Sigmoid colon (tissue), 7 donors: ENCODE measurements at places on chromosomes 1 and 21. TPM values are rescaled to one million over a fixed set of nuclear protein-coding genes. Genes with fewer than 3 reads are reported as not detected.

DNA sequence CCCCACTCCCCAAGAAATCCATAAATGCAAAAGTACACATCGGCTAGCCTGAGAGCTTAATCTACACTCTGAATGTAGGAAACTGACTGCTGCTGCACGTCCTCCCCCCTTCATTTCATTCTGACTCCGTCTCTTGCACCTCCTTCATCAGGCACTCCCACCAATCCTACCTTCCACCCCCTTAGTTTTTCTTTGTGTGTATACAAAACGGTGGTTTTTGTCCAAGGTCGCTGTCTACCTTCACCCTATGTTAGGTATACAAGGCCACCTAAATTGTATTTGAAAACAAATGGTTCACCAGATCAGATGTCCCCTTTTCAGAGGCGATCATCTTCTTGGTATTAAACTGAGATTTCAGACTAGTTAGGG lies 1.9 kb downstream of the WDR26 start:
- no peak for DNase-seq

DNA sequence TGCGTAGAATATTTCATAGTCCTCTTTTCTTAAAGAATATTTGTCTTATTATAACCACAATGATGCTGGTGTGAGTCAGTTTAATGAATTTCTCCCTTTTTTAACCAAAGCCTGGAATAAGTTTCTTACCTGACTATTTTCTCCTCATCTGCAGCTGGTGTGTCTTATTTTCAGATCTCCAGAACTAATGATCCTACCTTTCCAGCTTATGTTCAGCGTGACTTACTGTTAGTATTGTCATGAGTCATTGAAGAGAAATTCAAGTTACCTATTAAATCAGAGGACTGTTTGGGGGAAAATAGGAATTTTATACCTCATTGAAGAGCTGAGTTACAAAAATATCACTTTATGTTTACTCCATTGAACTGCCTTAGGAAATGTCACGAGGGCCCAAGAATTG lies 482.1 kb downstream of the RWDD3 start:
- DNase-seq, result no peak

DNA sequence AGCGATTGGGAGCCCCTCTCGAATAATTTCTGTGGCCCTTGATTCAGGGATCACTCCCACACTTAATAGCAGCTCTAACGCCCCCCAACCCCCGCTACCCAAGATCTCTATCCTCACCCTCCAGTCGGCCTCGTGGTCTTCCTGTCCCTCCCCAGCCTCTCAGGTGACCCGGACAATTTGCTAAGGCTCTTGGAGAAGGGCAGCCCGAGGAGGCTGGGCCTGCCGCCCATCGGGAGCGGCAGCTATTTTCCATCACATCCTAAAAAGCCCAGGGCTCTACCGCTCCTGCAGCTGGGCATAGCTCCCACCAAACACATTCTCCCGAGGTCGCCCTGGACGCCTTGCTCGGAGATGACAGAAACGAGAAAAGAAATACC lies 12.0 kb upstream of the PHLDA3 start:
- no peak for DNase-seq

DNA sequence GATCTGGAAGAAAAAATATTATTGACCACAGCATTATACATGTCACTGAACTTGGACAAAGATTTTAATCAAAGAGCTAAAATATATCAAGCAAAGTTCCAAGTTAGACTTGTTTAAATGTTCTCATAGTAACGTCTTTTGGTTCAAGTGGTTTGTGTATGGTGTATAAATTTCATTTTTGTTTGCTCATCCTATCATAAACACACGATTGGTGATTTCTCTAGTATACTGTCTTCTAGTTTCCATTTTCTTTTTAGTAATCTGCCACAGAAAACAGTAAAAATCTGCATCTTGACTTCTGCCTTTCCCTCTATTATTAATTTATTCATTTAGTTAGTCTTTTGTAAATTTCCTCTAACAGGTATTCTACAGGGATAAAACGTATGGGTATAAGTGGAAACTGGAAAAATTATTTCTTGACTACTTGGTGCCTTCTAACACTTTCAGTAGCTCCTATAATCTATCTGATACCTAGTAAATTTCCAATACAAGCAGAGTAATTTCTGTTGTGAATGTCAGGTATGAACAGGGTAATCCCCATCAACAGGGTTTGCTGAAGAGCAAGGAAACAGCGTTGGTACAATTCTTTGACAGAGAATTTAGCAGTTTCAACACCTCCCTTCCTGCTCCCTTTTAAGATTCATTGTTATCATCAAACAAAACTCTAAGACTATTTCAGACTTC lies 268.0 kb downstream of the PTPRC start:
- no peak for DNase-seq

Gene LCE1D
- total RNA-seq, result not detected

- DNase-seq, result no peak
Measured at GRCh38 chr1:106749906-106750305, 306.6 kb upstream of the PRMT6 start.

DNA sequence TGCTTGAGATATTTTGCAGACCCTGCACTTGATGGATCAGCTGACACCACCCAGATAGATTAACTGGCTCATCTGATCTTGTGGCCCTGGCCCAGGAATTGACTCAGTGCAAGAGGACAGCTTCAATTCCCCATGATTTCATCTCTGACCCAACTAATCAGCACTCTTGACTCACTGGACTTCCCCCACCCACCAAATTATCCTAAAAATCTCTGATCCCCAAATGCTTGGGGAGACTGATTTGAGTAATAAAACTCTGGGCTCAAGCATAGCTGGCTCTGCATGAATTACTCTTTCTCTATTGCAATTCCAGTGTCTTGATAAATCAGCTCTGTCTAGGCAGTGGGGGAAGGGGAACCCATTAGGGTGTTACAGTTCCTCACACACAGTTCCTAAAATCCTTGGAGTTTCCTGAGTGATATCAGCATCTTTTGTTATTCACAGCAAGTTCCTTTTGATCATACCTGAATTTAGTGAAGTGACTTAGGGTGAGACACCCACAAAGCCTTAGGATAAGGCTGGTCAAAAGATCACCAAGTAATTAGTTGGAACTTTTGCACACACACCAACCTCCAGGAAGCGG lies 104.2 kb downstream of the COP1 start:
- no peak for DNase-seq

DNA sequence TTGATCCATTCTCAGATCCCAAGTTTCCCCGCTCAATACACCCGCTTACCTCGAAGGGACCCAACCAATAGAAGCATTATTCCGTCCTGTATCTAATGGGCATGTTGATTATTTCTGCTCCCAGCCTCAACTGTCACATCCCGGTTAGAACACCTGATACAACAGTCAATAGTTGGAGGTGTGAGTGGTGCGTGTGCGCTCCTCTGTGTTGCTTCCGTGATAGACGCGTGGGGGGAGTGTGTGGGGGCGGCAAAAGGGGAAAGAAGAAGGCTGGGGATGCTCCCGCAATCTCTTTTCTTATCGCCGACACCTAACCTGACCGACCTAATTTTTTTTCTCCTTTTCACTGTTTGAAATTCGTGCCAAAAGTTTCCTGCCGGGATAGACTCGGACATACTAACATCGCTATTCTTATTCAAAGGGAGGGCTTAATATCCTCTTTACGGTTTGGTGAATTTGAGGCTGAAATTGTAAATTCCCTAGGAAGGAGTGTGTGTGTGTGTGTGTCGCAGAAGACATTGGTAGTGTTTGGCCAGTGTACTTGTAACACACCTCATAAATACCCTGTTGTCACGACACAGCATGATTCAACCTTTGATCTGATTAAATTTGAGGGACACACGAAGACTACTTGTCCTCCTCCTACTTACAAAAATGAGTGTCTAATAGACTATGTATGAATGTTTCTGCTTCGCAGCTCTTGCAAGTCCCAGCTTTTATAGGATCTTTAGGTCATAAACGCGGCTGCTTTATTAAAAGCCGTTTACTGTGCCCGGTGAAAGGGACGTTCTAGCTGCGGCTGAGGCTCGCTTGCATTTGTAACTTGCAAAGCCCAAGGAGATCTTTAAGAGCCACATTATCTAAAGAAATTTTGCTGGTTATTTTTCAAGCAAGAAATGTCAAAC lies 1.5 kb upstream of the PROX1 start:
- DNase-seq, result no peak

DNA sequence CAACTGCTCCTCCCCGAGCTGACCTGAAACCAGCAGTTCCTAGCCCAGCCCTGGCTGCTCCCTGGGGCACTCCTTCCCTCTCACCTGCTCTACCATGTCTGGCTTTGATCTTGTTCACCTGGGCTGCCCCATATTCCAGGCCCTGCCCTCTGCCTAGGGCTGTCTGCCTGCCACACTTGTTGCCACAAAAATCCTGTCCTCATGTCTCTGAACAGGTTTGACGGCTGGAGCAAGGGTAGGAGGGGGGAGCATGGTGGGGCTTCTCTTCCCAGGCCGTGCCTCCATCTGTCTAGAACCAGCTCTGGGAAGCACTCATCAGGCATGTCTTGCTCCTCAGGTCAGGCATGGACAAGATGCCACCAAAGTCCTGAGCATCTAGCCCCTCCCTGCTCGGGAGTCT lies 44.3 kb upstream of the WNT2B start:
- no peak for DNase-seq

DNA sequence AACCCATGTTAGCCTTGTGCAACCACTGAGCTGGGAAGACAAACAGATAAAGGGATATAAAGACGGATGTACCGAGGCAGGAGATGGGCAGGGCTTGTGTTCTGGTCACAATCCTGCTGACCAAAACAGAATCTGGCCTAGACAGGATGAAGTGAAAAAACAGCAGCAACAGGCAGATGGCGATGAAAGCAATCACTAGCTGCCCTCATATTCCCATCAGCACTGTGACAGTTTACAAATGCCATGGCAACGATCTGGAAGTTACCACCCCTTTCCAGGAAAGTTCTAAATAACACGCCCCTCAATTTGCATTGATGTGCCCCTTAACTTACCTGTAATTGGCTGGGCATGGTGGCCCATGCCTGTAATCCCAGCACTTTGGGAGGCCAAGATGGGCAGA lies 40.6 kb upstream of the CD46 start:
- no peak for DNase-seq

GRCh38 chr1:207698822-207699483 lies 52.9 kb upstream of the CD46 start:
- DNase-seq, result no peak

Gene ARMH1
- total RNA-seq, result not detected

Gene ZNF683
- total RNA-seq, result not detected

Gene MATN1
- 0.54 TPM for total RNA-seq

Gene FCRL6
- not detected for total RNA-seq

Gene RGS18
- total RNA-seq, result 4.3 TPM

Gene ILDR2
- total RNA-seq, result 8.6 TPM

- no peak for DNase-seq
Measured at GRCh38 chr21:21921410-21922232, 923.4 kb downstream of the NCAM2 start.

- DNase-seq, result no peak
Measured at GRCh38 chr1:180566026-180566425, 7.3 kb downstream of the OVAAL start.

DNA sequence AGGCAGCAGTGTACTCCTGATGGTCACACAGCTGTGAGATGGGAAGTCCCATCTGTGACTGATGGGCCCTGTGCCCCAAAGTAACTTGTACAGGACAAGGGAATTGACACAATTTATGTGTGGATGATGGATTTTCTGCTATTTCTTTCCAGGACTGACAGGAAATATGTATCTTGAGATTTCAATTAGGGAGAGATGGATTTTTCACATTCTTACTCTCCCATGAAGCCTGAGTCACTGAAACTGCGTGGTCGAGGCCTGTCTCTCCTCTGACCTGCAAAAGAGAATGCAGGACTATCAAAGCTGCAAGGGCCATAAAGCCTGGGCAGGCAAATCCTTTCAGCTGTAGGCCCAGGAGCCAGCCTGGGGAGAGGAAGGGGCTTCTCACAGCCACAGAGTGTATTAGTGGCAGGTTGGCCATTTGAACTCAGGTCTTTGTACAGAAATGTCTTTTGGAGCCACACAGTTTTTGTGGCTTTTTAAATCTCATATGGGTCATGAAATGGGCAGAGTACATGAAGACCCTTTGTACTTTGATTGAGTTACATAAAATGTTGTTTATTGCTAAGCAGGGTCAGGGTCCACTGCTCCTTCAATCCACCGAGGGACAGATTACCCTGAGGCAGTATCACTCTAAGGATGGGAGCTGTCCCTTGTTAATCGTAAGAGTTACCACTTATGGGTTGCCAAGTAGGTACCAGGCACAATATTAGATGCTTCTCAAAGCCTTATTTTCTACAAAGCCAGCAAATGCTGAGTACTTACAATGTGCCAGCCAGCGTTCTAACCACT lies 14.8 kb downstream of the ALX3 start:
- no peak for DNase-seq

Gene IFNLR1
- total RNA-seq, result 1.4 TPM

Gene DNAJC6
- total RNA-seq, result 4.6 TPM

Gene TIE1
- total RNA-seq, result 8.8 TPM

Gene ARTN
- 0.99 TPM for total RNA-seq

- no peak for DNase-seq
Measured at GRCh38 chr1:113168946-113169345, 95.9 kb downstream of the LRIG2 start.

DNA sequence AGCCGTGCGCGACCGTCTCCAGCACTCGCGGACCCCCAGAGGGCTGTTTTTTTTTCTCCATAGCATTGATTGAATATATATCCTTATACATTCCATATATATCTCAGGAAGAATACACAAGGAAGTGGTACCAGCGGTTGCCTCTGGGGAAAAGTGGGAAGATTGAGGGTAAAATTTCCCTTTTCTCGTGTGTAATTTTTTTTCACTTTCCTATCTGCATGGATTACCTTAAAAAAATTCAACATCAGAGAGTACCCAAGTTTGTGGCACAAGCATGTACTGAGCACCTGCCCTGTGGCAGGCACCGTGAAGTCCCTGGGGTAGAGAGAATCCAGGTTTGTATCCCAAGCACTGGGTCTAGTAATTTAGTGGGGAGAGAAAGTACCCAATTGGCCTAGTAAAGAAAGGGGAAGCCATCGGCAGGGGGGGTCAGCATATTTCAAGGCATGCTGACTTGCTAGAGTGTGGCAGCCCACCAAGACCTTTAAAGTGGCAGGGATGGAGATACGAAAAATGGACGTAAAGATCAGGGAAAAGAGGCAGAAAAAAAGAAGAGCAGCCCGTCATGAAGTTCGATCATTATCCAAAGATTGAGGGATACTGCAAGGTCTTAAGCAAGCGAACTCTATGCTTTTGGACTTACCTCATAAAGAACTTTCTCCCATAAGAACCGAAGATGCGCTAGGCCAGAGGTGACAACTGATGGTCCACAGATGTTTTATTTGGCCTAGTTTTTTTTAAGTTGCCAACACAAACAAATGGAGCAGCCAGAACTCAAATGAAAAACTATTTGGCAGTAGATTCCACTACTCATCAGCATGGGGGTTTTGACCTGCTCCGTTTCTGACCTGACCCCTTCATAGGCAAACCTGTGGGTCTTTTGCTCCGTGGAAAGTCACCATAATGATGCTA lies 1.5 kb upstream of the HMGN1 start:
- DNase-seq, result no peak
